WTC11 (cell line): ENCODE measurements at places on chromosomes 5 and 9. TPM values are rescaled to one million over a fixed set of nuclear protein-coding genes. Genes with fewer than 3 reads are reported as not detected.
A peak's percentile ranks its signal among the peaks of the same experiment; 100 is the strongest.

The PHAX gene
- total RNA-seq = 45.6 to 58.2 TPM (median 46.8 TPM) in 3 replicates

The LCN9 gene
- 1.4 to 2.6 TPM (median 1.7 TPM) in 3 replicates for total RNA-seq

The SNCAIP gene
- total RNA-seq = 9.2 to 10.0 TPM (median 9.7 TPM) in 3 replicates

The TDRD7 gene
- 2.3 to 2.8 TPM (median 2.5 TPM) in 3 replicates for total RNA-seq

DNA sequence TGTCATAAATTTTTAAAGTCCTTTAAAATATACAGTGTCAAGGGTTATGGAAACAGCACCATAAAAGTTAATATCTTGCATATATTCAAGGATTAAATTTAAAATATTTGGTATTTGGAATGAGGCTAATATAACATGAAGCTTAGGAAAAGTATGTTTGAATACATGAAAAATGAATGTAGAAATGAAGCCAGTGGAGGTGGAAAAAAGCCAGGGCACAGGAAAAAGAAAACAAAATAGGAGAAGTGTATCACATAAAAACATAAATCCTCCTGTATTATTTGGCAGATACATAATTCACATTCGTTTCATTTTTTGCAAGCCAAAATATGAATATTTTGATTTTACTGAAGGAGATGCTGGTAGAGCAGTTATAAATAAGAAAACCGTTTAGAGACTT is 587.0 kb upstream of the ZNF608 start:
- H3K36me3 ChIP-seq = no peaks in the 10 kb centered on the region
- no peak for DNase-seq
- H3K27me3 ChIP-seq = no peaks in the 10 kb centered on the region

GRCh38 chr5:67577424-67577823 is 380.8 kb upstream of the CD180 start:
- H3K36me3 ChIP-seq = no peaks in the 10 kb centered on the region
- H3K27me3 ChIP-seq = no peaks in the 10 kb centered on the region
- H3K27ac ChIP-seq = no peak overlapping the region
- no peak for DNase-seq
- no peak overlapping the region for H3K4me3 ChIP-seq

- H3K27ac ChIP-seq = no peak overlapping the region
- H3K4me1 ChIP-seq = no peaks in the 10 kb centered on the region
- no peaks in the 10 kb centered on the region for H3K27me3 ChIP-seq
Observed at GRCh38 chr5:31500256-31500655, 31.6 kb downstream of the DROSHA start.

- H3K36me3 ChIP-seq = no peaks in the 10 kb centered on the region
- peaks cover 3% of the 10 kb centered on the region for H3K4me1 ChIP-seq
- no peak overlapping the region for H3K4me3 ChIP-seq
- no peaks in the 10 kb centered on the region for H3K27me3 ChIP-seq
Observed at GRCh38 chr9:72193478-72193881, 44.2 kb downstream of the GDA start.

- peaks cover 54% of the 10 kb centered on the region for H3K4me1 ChIP-seq
- no peaks in the 10 kb centered on the region for H3K27me3 ChIP-seq
- peak; percentile 65 for DNase-seq
- H3K36me3 ChIP-seq = no peaks in the 10 kb centered on the region
- H3K4me3 ChIP-seq = no peak overlapping the region
- H3K27ac ChIP-seq = peak overlapping the region; percentile 91
Observed at GRCh38 chr5:149424371-149425315, 45.6 kb upstream of the IL17B start.

- H3K4me1 ChIP-seq = peaks cover 8% of the 10 kb centered on the region
- no peak overlapping the region for H3K27ac ChIP-seq
- H3K4me3 ChIP-seq = peak overlapping the region; percentile 64
- no peaks in the 10 kb centered on the region for H3K36me3 ChIP-seq
- H3K27me3 ChIP-seq = peaks cover 71% of the 10 kb centered on the region
Observed at GRCh38 chr9:98706651-98707165, 2.0 kb downstream of the GABBR2 start.
